ENCODE measurements at places on chromosomes 2 and 18.

DNA sequence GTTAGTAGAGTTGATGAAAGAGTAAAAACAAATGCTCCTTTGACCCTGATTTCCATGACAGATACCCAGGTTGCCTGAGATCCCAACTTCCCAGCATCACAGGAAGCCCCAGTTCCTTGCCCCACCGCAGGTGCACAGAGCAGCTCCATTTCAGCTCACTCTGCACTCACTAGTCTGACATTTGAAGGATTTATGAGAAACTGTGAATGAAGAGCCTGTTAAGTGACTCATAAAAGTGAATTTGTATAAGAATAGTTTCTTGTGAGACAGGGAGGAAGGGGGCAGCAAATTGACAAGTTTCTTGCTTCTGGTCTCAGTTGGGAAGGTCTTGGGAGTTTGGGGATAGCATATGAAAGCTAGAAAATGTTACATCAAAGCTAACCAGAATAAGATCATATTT, 248.7 kb upstream of the ATP5MC3 start:
- no peak for DNase-seq

GRCh38 chr2:73003027-73003426, 68.5 kb downstream of the SFXN5 start:
- DNase-seq, result no peak

GRCh38 chr2:25566094-25566493, 107.3 kb downstream of the DTNB start:
- no peak for DNase-seq

DNA sequence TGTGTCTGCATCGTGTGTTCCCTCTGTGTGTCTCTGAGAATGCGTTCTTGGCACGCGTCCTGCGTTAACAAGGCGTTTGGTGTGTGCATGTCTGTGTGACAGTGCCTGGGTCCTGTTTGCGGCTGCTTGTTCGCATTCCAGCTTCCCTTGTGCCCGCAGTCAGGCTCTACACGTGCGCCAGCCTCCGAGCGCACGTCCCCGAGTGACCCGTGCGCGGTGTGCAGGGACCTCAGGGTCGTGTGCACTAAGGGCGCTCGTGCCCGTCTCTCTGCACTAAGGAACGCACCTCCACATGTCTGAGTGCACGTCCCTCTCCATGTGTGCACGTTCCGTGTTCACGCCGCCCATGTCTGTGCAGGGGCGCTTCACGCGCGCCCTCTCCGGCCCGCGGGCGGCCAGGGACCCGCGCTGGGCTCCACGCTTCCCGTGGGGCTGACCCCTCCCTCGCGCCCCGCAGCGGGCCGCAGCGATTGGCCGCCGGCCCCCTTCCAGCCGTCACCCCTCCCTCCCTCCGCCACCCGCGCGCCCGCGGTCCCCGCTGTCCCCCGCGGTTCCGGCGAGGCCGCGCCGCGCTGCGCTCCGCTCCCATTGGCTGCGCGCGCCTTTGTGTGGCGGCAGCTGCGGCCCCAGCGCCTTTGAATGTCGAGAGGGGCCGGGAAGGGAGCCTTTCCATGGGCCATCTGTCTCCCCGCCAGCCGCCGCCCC, 229.4 kb downstream of the HAUS1 start:
- no peak for DNase-seq

DNA sequence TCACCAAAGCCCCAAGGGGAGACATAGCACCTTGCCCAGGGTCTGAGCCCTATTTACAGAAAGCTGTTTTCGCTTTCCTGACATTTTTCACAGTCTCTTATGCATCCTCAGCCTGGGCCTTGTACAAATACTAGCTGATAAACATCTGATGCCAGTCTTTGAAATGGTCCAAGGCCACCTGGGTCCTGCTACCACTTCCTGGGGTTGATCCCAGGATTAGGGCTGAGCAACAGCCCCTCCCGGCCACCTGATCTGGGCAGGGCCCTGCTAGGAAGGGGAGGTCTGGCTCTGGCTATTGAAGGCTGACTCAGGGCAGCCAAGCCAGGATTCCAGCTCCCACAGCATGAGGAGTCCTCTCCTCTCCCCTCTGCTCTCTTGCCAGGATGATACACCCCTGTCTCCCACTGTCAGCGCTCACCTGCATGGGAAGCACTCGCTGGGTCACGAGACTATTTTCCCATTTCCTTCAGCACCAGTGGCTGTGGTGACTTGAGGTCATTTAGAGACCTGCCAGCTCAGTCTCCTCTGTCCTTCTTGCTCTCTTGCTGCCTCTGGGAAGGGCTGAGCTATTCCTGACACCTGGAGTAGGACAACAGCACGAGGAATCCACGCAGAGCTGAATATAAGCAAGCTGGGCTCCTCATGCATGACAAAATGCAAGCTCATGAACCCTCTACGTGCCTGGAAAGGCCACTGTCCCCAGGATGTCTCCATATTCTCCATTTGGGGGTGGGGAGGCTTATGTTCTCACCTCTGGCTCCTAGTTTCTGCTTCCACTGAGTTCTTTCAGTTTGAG, 53.0 kb upstream of the LGALSL start:
- no peak for DNase-seq

DNA sequence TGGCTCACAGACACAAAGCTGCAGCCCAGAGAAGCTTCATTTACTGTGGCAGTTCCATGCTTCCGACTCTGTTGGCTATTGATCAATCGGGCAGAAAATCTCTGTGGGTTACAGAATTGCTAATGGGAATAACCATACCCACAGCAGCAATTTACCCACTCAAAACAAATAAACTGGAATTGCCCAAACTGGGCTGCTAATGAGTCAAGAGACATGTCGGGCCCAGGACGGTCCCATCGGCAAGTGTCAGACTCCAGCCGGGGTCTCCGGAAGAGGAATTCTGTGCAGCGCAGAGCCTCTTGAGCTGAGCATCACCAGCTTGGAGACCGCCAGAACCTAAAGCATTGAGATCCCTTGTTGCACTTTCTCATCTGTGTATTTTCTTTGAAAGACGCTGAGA, 67.8 kb downstream of the TMEM18 start:
- DNase-seq, result no peak

DNA sequence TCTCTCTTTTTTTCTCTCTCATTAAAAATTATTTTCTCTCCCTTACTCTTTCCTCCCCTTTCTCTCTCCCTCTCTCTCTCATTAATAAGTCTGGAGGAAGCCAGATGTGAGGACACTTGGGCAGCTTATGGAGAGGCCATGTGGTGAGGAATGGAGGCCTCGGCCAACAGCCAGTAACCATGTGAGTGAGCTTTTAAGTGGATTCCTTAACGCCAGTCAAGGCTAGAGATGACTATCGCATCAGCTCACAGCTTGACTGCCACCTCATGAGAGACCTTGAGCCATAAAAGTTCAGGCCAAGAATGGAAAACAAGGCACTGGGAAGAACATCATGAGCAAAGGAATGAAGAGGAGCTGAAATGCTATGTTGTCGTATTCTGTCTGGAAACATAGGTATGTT, 39.1 kb downstream of the ETAA1 start:
- no peak for DNase-seq

- DNase-seq, result no peak
These were observed 57.9 kb upstream of the KCNE4 start for GRCh38 chr2:222993920-222994650.

- no peak for DNase-seq
These were observed 45.0 kb upstream of the ASXL3 start for GRCh38 chr18:33532978-33533377.

GRCh38 chr2:29209551-29209950, 94.3 kb downstream of the CLIP4 start:
- no peak for DNase-seq

DNA sequence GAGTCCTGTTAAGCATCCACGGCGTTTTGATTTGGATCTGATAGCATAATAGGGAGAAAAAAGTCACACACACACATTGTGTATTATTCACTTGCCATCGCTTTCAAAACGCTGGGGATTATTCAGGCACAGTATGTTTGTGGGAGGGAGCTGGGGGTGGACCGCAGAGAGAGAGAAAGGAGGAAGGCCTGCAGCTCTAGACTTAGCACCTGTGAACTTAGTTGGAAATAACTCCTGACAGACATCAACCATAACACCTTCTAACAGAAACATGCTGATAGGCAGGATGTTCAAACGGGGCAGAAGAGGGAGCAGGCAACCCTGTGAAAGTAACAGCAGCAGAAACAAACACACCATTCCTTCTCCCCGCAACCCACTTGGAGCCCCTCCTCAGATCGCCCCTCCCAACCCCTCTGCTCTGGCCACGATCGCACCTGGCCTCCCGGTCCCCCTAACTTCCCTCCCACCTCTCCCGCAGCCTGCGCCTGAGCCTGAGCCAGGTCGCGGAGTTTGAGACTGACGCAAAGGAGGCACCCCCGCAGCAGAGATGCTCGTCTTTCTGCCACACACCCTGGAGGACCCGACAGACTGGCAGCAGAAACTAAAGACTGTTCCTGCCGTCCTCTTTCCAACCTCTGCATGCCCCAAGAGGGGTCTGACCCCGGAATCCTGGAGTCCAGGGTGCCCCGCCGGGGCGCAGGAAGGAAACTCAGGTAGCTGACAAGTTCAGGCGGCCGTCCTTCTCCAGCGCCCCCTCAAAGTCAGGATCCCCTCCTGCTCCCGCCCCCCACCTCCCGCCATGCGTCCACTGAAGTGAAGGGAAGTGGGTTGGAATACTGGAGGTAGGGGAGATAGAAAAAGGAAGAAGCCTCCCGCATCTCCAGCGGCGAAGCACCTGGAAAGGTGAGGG, 738 bp downstream of the CHST9 start:
- no peak for DNase-seq

- DNase-seq, result no peak
These were observed 145.9 kb downstream of the TNS1 start for GRCh38 chr2:217856871-217857270.

GRCh38 chr18:79486356-79487182, 90.8 kb downstream of the NFATC1 start:
- no peak for DNase-seq

- DNase-seq, result no peak
These were observed 31.9 kb downstream of the PPP4R3B start for GRCh38 chr2:55585451-55586080.

- no peak for DNase-seq
These were observed 71.3 kb upstream of the TEX51 start for GRCh38 chr2:126827371-126827770.

GRCh38 chr2:16382451-16382850, 283.2 kb downstream of the CYRIA start:
- DNase-seq, result no peak

GRCh38 chr2:173764094-173764493, 201.1 kb downstream of the SP3 start:
- DNase-seq, result no peak

- DNase-seq, result no peak
These were observed 27.3 kb downstream of the PREPL start for GRCh38 chr2:44333994-44334393.

DNA sequence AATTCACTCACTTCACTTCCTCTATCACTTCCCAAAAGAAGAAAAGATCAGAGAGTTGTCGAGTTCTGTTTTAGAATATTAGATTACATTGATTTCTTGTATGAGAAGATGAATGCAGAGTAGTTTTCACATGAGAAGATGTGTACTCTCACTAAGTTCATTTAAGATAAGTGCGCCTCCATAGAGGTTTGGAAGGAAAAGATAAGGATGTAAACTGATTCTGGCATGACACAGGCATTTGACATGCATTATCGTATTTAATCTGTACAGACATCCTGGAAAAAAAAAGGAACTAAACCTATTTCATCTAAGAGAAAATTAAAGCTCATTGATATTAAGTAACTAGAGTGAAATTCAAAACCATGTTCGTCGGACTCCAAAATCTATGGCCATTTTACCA, 152.2 kb upstream of the CRIM1 start:
- DNase-seq, result no peak

DNA sequence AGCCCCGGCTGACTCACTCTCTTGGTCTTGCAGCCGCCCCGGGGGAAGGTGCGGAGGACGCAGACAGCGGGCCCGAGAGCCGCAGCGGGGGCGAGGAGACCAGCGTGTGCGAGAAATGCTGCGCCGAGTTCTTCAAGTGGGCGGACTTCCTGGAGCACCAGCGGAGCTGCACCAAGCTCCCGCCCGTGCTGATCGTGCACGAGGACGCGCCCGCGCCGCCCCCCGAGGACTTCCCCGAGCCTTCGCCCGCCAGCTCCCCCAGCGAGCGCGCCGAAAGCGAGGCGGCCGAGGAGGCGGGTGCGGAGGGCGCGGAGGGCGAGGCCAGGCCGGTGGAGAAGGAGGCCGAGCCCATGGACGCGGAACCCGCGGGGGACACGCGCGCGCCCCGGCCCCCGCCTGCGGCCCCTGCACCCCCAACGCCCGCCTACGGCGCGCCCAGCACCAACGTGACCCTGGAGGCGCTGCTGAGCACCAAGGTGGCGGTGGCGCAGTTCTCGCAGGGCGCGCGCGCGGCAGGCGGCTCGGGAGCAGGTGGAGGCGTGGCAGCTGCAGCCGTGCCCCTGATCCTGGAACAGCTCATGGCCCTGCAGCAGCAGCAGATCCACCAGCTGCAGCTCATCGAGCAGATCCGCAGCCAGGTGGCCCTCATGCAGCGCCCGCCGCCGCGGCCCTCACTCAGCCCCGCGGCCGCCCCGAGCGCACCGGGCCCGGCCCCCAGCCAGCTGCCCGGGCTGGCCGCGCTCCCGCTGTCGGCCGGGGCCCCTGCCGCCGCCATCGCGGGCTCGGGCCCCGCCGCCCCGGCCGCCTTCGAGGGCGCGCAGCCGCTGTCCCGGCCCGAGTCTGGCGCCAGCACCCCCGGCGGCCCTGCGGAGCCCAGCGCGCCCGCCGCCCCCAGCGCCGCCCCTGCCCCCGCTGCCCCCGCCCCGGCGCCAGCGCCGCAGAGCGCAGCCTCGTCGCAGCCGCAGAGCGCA, 12.7 kb downstream of the SALL3 start:
- DNase-seq, result no peak

GRCh38 chr18:21599585-21600525, 649 bp downstream of the ESCO1 start:
- peak; percentile 66 for DNase-seq

DNA sequence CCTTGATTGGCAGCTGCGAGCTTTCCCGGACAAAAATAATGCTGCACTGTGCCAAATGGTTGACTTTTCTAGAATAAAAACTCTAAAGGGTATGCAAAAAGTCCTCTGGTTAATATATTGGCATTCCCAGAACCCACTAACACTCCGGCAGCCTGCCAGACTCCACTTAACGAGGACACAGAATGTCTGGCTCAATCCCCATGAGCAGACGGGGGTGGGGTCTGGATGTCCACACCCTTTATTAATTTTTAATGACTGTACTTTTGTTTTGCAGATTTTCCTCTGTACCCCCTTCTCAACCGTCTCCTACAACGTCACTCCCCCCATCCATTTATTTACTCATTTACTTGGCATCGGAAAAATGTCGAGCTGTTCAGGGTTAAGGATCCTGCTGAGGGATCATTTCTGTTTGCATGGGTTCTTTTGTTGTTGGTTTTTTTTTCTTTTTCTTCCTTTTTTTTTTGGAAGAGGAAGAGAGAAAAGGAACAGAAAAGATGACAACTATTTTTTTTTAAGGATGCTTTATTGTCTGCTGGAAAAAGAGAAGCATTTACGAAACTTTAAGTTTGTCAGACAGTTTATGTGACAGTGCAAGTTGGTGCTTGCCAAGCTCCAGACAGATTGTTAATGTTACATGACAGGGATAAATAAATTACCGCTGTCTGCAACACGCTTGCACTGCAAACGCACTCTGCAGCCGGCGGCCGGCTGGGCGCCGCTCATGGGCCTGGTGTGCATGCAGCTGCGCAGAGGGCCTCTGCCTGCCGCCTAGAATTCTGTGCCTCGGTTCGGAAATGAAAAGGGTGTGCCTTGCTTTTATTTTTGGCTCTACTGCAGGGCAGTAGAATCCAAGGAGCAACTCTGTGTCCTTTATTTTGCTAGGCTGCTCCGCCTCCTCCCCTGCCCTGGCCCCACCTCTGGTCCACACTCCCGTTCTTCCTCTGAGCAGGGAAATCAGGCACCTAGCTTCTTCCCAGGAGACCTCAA, 3.6 kb downstream of the LDLRAD4 start:
- no peak for DNase-seq

- no peak for DNase-seq
These were observed 79.1 kb downstream of the TRABD2A start for GRCh38 chr2:84801811-84802210.
